ENCODE measurements at places on chromosomes 7 and 10. TPM values are rescaled to one million over a fixed set of nuclear protein-coding genes. Genes with fewer than 3 reads are reported as not detected.

RAPGEF5 gene
- 6.0 TPM for total RNA-seq

TMEM176A gene
- 2.0 TPM for total RNA-seq

DNA sequence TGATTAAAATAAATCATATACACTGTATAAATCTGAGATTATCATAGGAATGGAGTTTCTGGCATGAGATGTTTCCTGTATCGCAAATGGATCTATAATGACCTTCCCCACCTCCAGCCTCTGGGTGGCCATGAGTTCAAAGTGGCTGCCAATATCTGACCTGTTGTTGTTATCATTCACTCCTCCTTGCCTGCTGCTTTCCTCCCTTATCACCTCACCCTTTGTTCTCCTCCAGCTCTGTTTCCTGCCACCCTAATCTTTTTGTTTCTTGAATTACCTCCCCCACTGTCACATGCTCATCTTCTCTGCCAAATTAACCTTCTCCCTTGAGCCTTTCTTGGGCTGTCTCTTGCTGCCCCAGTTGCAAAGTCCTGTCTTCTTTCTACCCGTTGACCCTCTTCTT lies 12.0 kb downstream of the SCD start:
- H3K4me3 ChIP-seq, result peak overlapping the region; percentile 58
- H3K4me1 ChIP-seq, result peaks cover 90% of the 10 kb centered on the region
- peaks cover 76% of the 10 kb centered on the region for H3K36me3 ChIP-seq
- no peak for DNase-seq
- no peaks in the 10 kb centered on the region for H3K27me3 ChIP-seq
- peak overlapping the region; percentile 66 for H3K27ac ChIP-seq

C10orf62 gene
- total RNA-seq, result not detected

DNA sequence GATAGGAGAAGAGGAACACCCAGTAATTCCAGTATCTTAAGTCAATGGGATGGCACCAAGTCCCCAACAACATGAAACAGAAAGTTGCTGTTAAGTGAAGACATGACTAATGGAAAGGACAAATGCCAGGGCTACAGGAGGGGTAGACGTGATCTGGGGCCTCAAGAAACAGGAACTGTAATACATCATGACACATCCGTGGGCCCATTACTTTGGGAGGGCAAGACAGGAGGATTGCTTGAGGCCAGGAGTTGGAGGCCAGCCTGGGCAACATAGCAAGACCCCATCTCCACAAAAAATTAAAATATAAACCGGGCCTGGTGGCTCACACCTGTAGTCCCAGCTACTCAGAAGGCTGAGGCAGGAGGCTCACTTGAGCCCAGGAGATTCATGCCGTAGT lies 408.6 kb upstream of the PRKCQ start:
- no peak for DNase-seq
- peaks cover 28% of the 10 kb centered on the region for H3K4me1 ChIP-seq
- peaks cover 3% of the 10 kb centered on the region for H3K36me3 ChIP-seq
- H3K4me3 ChIP-seq, result no peak overlapping the region
- no peak overlapping the region for H3K27ac ChIP-seq

TFPI2 gene
- 0.84 TPM for total RNA-seq

DNA sequence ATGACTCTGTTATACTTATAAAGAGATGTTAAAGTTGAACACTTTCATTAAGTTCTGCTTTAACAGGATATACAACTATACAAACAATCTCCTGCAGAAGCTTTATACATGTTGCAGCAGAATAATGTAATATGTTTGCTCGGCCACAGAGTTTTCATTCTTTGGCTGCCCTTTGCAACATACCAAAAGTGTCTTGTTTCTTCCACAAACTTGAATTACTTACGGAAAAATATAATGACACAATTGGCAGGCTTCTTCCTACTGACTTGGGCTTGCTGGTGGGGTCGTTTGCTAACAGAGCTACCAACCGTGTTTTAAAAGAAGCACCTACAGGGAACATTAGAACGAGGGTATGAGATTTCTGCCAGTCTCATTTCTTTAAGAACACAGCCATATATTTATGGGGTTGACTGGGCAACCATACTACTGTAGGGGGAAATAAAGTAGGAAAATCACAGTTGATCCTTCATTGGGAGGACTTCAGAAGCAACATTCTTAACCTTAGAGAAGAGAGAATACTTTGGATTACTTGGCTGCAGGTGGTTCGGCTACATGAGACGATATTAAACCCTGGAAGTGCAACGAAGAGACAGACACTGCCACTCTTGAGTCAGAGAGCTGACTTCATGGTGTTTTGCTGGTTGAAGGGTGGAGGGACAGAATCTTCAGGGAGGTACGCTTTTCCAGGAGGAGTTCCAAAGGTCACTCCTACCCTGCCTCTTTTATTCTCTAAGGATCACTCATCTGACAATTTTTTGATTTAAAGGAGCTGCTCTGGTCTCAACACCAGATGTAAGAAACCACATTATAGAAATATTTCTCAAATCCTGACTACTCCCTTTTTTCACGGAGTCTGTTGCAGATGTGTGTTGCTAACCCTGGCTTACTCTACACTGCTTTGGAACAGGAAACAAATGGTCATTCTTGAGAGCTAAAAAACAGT lies 123.9 kb downstream of the SEMA3C start:
- no peak overlapping the region for H3K27ac ChIP-seq
- H3K27me3 ChIP-seq, result no peaks in the 10 kb centered on the region
- H3K36me3 ChIP-seq, result peaks cover 3% of the 10 kb centered on the region
- H3K4me1 ChIP-seq, result no peaks in the 10 kb centered on the region
- no peak for DNase-seq
- no peak overlapping the region for H3K4me3 ChIP-seq

HIPK2 gene
- total RNA-seq, result 61.5 TPM

OR2F2 gene
- total RNA-seq, result not detected

GRCh38 chr10:45135443-45136198 lies 134.9 kb downstream of the ZNF22 start:
- no peak overlapping the region for H3K4me3 ChIP-seq
- H3K36me3 ChIP-seq, result no peaks in the 10 kb centered on the region
- H3K27ac ChIP-seq, result no peak overlapping the region
- H3K27me3 ChIP-seq, result no peaks in the 10 kb centered on the region

RBP3 gene
- total RNA-seq, result not detected

ARMC10 gene
- total RNA-seq, result 37.0 TPM

GRCh38 chr7:6162331-6162620 lies 110.1 kb downstream of the CYTH3 start:
- H3K4me1 ChIP-seq, result peaks cover 19% of the 10 kb centered on the region
- H3K27me3 ChIP-seq, result no peaks in the 10 kb centered on the region
- no peak for DNase-seq
- H3K27ac ChIP-seq, result no peak overlapping the region
- H3K36me3 ChIP-seq, result peaks cover 8% of the 10 kb centered on the region

AKR1B15 gene
- not detected for total RNA-seq

All from neural crest cell (in vitro differentiated cells).